ENCODE measurements at places on chromosomes 16 and 17.

GRCh38 chr17:72380737-72381136 lies 259.9 kb downstream of the SOX9 start:
- no peak for DNase-seq

- DNase-seq, result no peak
Measured at GRCh38 chr17:6392609-6393350, 42.1 kb downstream of the AIPL1 start.

DNA sequence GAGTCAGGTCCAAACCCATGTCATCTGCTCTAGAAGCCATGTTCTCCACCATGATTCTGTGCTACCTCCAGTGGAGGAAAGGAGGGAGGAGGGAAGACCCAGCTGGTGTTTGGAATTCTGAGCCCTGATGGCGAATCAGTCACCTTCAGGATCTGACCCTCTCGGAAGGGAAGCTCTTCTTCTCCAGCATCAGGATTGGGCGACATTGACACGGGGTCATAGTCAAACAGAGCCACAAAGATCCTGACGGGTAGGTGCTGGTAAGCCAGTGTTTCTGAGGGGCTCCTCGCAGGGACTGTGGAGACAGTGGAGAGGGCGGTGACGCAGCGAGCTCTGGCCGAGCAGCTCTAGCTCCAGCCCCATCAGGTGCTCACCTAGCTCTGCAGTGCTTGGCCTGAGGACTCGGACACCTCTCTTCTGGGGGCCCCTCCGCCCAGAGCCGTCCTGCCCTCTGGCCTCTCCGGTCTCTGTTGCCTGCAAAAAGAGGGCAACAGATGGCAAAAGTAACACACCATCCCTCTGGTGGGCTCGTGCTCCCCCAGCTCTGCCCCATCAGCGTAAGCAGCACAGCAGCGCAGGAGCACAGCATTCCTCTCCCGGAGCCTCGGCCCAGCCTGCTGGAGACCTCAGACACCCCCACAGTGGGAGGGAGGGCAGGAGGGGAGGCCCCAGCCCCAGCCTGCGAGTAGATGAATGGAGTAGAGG lies 21.0 kb downstream of the TSPOAP1 start:
- no peak for DNase-seq

DNA sequence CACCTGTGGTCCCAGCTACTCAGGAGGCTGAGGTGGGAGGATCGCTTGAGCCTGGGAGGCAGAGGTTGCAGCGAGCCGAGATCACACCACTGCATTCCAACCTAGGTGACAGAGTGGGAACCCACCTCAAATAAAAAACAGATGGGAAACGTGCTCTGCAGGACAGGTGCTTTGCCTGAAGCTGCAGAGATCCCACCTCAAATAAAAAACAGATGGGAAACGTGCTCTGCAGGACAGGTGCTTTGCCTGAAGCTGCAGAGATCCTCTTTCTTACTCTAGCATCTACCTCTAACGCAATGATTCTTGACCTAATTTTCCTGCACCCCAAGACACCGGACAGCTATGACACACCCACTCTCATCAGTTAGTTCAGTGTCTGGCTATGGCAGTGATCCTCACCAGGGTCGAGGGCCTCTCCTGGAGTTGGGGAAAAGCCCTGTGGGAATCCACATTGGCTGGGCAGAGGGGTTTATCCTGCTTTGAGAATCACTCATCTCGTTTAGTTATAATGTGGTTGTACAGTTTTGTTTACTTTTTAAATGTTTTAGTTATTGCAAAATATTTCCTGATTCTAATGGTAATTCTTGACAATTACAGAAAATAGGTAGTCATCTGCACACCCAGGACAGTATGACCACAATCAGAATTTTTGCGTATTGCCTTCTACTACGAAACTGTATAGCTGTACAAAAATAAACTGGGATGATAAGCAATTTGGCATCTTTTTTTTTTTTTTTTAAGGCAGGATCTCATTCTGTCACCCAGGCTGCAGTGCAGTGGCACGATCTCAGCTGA lies 11.4 kb downstream of the VPS53 start:
- DNase-seq, result no peak

DNA sequence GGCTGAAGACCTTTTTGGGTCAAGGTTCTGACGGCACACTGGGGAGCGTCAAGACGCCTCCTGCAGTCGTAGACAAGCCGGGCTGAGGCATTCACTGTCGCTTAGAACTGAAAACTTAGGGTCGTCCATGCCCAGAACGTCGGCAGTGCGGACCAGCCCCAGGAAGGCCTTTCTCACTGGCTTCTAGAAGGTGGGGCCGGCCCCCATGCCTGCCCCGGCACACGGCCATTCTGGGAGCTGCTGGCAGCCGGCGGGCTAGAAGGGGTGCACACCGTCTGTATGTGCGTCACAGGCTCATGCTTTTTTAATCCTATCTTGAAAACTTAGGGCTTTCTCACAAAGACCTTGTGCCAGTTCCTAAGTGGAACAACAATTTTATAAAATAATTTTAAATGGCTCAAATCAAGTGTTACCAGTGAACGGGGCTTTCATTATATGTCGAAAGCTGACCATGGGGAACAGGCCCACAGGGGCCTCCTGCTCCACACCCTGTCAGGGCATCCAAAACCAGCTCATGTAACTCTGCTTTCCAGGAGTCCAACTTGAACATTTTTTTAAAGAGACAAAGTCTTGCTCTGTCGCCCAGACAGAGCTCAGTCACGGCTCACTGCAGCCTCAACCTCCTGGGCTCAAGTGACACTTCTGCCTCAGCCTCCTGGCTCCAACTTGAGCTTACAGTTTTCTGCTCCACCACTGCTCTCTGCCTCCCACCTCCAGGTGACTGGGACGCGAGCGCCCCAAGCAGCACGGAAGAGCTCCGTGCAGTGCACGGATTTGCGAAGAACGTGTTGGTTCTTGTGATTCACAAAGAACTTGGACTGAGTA lies 111.2 kb downstream of the ANKRD11 start:
- no peak for DNase-seq

DNA sequence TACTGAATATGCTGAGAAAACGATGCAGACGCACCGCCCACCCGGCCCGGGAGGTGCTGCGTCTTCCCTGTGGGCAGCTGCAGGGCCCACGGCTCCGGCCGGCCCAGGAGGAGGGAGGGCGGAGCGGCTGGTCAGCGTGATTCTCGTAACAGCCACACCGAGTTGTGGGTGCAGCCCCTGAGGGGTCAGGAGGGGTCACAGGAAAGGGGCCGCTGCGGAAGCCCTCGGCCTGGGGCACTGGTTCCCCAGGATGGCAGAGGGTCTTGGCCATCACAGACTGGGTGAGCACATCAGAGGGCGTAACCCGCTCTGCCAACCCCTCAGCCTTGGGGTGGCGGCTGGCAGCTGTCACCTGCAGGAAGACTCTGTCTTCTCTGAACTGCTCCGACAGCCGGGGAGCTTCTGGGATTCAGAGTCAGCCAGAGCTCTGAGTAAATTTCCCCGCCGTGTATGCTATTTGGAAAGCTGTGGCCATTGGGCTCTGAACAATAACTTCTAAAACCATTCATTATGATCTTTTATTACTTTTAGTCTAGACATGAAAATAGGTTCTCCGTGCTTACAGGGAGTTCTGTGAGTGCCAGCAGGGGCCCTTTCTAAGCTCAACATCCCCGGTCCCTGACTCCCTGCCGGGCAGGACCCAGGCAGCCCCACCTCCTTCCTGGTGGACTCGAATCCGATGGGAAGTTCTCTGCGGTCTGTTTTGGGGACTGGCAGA lies 87.4 kb upstream of the CHMP6 start:
- no peak for DNase-seq

DNA sequence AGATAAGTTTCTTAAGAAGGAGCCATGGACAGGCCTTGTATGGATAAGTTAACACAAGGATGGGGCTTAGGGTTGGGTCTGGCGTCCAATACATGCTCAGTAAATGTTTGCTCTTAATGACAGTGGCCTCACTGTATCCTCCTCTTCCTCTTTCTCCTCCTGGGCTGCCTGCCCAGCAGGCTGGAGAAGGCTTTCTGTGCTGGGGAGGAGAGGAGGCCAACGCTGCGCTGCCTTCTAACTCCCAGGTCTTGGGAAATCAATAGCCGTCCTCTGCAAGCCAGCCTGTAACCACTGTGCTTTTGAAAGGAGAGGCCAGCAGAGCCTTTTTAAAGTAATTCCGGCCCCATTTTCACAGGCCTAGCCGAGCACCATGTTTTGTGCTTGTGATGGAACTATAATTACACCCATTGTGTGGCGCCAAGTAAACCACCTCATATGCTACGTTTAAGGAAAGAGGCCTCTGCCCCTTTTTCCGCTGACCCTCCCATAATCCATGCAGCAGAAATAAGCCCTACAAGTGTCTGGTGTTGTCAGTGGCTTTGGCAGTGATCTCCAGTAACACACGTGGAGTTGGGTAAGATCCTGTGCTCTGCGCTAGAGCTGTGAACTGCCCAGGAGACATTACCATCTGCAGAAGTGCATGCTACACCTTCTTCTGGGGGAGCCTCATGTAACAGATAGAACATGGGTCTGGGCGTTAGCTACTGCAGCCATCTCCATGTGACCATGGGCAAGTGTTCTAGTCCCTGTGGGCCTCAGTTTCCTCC lies 368.2 kb downstream of the SNX29 start:
- DNase-seq, result no peak

DNA sequence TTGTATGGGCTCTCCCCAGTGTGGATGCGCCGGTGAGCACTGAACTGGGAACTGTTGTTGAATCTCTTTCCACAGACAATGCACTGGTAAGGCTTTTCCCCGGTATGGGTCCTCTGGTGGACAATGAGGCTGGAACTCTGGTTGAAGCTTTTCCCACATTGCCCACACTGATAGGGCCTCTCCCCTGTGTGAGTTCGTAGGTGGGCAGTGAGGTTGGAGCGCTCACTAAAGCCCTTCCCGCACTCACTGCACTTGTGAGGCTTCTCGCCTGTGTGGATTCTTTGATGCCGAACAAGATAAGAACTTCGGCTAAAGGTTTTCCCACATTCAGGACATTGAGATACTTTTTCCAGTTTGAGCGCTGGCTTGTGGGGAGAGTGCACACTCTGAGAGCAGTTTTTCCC lies 17.8 kb downstream of the ZSCAN32 start:
- DNase-seq, result no peak

GRCh38 chr16:46774743-46775177 lies 26.6 kb upstream of the MYLK3 start:
- no peak for DNase-seq

- no peak for DNase-seq
Measured at GRCh38 chr17:62644487-62645173, 17.2 kb downstream of the MRC2 start.

- no peak for DNase-seq
Measured at GRCh38 chr16:74297145-74297665, 591 bp downstream of the PSMD7 start.

DNA sequence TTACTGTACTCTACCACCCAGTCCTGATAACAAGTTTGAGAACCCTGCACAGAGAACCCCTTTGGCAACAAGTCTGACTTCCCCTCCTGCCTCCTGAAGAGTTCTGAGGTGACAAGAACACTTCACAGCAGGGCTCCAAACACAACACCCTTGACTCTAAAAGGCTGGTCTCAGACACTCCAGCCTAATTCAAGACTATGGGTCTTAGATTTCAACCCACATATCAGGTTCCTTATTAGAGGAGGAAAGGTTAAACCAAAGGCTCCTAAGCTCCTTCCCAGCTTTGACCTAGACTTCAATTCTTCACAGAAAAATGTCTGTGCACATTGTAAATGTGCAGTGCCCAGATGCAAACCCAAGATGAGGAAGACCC lies 23.0 kb downstream of the RANBP10 start:
- no peak for DNase-seq

GRCh38 chr17:57550668-57551315 lies 194.3 kb downstream of the CCDC182 start:
- no peak for DNase-seq

GRCh38 chr17:50219939-50220465 lies 18.6 kb upstream of the COL1A1 start:
- DNase-seq, result no peak
